Stimulated activated CD4-positive, alpha-beta T cell treated with anti-CD3 and anti-CD28 coated beads, Interleukin-4, amount 100 ng/mL, for 4 hours (primary cell): ENCODE measurements at places on chromosomes 1 and 21.

DNA sequence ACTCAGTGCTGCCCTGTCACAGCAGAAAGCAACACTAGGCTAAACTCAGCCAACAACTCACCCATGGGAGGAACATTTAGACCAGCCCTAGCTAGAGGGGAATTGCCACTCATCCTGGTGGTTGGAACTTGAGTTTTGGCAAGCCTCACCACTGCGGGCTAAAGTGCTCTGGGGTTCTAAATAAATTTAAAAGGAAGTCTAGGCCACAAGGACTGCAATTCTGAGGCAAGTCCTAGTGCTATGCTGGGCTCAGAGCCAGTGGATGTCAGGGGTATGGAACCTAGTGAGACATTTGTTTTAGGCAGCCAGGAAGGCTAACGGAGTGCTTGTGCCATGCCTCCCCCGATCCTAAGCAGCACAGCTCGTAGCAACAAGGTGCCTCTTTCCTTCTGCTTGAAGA, 78.0 kb downstream of the RGS13 start:
- no peak for DNase-seq

DNA sequence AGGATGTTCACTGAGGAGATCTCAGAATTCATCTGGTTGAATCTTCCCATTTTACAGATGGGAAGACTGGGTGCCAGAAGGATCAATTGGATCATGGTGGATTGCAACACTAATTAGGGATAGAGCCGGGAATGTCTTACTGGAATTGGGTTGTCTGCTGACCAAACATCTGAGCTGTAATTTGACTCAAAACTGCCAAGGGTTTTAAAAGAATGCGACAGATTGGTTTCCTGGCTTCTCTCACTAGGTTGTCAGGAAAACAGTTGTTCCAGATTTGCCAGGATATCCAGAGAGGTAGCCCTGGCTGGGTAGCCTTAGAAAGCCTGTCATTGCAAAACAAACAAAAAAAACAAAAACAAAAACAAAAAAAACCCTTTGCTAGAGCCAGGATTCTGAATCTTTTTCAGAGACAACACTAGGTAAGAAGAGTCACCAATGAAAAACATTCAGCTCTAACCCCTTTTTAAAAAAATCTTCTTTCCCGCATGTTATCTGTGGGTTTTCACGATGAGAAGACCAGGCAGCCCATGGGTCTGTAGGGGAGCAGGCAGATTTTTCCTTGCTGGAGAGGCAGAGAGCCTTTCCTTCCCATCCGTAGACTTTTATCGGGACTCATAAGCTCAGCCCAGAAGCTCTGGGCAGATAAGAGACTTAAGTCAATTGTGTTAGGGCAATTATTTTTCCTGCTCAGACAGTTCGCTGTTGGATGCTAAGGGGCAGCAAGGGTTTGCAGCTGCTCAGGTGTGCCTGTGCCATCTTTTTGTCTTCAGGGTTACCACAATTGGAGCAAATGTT, 418.9 kb downstream of the PRDM2 start:
- no peak for DNase-seq

GRCh38 chr1:76876655-76877395, 9.5 kb downstream of the ST6GALNAC5 start:
- DNase-seq = no peak

GRCh38 chr1:198531891-198532290, 8.6 kb downstream of the ATP6V1G3 start:
- no peak for DNase-seq

GRCh38 chr1:102595106-102595505, 513.2 kb downstream of the COL11A1 start:
- DNase-seq = no peak

- no peak for DNase-seq
These were observed 106.9 kb downstream of the DHRS3 start for GRCh38 chr1:12511128-12511484.

GRCh38 chr1:54603241-54603640, 20.1 kb downstream of the FAM151A start:
- DNase-seq = no peak
